ENCODE measurements at places on chromosomes 2 and 18.

DNA sequence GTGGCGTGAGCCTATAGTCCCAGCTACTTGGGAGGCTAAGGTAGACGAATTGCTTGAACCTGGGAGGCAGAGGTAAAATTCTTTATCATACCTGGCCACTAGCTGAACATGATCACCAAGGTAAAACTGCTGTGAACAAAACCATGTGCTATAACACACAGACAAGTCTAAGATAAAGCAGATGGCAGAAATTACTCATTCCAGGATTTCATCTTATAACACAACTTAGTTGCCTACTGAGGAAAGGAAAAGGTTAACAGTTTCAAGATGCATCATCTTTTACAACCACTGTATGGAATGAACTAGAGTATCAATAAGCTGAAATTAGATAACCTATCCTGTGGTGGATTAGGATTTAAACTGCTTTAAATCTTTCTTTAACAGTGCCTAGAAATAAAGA lies 8.3 kb downstream of the ARL5A start:
- DNase-seq = no peak

DNA sequence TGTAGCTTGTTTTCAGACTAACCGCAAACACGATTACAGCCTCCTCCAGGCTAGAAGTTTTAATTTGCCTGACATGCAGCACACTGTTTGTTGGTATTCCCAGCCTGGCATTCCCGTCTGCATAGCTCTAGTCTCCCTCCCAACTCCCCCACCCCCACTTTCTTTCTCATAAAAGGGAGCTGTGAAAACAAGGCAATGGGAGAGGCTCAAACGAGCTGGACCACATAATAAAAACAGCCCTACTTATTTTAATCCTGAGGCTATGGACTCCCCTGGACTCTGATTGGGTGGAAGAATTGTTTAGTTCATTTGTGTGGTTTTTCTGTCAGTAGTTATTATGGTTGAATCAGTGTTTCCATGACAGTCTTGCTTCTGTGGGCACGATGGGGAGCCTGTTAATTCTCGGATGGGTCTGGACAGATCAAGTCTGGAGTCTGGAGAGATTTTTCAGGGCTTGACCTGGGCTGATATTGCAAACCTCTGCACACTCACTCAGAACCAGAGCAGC lies 1.2 kb downstream of the STON1 start:
- DNase-seq = no peak

GRCh38 chr2:220103596-220103995 lies 476.2 kb downstream of the SLC4A3 start:
- no peak for DNase-seq

- no peak for DNase-seq
These were observed 527.4 kb downstream of the TMEM182 start for GRCh38 chr2:103289105-103289725.

DNA sequence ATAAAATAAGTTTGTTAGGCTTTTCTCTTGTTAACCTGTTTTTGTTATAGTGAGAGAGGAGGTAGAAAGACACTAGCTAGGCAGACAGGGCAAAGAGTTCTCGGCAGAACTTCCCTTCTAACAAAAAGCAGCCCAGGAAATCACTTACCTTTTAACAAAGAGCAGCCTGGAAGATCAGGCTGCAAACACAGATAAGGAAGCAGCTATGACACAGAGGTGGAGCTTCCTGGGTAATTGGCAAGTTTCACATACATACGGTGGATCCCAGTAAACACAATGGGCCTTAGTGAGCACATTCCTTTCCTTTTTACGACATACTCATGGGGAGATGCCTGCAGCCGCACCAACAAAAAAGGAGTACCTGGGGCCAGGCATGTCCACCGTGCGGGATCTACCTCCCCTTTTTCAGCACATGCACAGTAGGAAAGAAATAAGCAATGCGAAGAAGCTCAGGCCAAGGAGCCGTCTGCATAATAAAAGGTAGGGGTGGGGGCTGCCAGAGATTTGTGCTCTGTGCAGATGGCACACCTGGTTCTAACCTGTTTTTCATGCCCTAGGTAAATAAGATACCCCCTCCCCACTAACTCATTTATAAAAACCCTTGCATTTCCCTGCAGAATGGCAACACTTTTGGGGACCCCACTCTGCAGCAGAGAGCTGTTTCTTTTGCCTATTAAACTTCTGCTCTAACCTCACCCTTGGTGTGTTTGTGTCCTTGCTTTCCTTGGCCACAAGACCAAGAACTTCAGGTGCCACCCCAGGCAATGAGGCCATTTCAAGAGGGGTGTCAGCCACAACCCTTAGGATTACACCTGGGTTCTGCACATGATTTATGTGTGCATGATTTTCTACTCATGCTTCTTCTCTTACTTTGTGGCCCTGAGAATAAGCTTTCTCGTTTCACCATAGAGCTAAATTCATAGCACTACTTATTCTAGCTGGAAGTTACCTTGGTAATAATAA lies 26.5 kb downstream of the MDH1 start:
- no peak for DNase-seq

DNA sequence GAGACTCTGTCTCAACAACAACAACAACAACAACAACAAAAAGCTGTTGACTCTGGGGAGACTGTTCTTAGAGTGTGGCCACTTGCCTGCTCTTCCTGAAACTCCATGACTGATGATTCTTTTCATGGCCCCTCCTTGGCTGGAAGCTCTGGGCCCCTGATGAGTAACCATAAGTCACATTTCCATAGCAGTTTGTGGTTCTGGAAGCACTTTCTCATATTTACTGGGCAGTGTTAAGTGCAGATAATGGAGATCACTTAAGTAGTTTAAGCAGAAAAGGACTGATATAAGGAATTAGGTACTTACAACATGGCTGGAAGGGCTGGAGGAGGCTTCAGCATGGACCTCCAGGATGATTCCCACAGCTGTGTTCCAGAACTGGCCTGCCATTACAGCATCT lies 147.3 kb upstream of the DLX2 start:
- DNase-seq = no peak

GRCh38 chr2:237336131-237336530 lies 77.8 kb downstream of the COL6A3 start:
- DNase-seq = no peak

DNA sequence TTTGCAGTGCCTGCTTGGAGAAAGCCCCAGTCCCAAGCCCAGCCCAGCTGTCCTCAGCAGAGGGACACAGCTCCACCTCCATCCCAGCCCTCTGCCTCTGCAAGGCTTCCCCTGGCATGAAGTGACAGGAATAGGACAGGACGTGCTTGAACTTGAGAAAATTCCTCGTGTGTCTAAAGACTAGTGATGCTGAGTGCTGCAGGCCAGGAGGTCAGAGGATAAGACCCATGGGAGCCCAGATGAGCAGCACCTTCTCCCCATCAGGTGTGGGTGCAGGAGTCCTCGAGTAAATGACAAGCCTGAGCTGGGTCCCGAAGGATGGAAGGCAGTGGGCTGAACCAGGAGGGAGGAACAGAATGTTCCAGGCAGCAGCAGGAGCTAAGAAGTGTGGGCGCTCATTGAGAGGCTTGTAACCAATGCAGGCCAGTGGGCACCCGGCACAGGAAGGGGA lies 67.8 kb upstream of the UXS1 start:
- DNase-seq = no peak

GRCh38 chr18:42606886-42607495 lies 508.5 kb downstream of the RIT2 start:
- no peak for DNase-seq

- DNase-seq = no peak
These were observed 102.1 kb downstream of the SNTG2 start for GRCh38 chr2:1052771-1053191.

DNA sequence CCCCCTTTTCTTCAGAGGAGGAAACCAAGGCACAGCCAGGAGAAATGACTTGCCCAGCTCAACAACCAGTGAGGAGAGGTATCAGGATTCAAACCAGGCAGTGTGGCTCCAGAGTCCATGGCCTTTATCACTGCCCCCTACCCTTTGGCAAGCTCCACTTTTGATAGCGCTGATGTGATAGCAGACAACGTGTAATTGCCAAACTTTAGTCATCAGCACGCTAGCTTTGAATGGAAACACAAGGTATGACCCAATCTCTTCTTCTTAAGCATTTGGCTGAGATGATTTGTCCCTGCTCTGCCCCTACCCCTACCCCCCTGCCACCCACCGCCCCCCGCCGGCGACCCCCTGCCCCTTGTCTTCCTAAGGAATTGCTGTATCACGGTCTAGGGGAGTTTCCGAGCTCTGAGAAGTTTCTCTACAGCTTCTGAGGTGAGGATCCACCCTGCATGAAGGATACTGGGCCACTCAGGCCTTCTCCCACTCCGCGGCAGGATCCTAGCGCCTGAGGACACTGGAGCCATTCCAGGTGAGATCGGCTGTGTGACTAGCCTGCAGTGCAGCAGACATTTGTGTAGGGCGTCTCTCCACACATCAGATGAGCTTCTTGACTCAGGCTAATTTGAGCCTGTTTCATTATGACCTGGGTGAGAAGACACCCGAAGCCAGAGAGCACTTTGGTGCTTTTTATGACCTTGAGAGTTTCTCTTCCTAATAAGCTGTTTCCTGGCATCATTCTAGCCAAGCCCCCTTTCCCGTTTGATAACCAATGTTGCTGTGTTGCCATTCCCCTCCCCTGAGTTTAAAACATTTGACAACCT lies 75.1 kb upstream of the MAP4K4 start:
- DNase-seq = no peak

- DNase-seq = no peak
These were observed 42.7 kb upstream of the PELI1 start for GRCh38 chr2:64186699-64187605.

- no peak for DNase-seq
These were observed 34.9 kb upstream of the DYNC1I2 start for GRCh38 chr2:171652416-171652785.

- no peak for DNase-seq
These were observed 88.2 kb upstream of the GLI2 start for GRCh38 chr2:120647487-120647886.

DNA sequence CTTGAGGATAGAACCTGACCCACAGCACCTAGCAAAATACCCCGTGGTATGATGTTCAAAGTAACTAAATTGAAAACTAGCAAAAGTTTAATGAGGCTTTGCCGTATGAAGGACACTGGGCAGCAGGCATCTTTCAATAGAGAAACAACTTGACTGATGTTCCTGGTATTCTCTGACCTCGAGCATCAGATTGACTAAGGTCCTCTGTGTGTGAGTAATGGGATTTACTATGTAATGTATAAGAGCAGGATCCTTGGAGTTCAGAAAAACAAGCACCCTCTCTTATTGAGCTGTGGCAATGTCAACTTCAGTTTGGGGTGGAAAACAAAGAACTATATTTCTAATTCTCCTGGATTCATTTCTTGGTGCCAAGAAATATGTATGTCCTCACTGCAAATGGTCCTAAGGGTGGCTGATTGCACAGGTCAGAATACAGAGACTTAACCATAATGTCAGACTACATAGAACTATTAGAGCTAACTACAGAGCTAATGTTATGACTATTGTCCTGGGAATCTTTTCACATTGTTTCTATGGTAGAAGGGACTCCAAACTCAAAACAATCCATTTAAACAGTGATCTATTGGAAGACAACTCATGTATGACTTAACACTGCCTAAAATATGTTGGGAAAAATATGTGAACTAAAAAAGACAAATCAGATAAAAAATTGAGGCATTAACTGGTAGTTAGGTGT lies 4.4 kb downstream of the TNFAIP6 start:
- no peak for DNase-seq

DNA sequence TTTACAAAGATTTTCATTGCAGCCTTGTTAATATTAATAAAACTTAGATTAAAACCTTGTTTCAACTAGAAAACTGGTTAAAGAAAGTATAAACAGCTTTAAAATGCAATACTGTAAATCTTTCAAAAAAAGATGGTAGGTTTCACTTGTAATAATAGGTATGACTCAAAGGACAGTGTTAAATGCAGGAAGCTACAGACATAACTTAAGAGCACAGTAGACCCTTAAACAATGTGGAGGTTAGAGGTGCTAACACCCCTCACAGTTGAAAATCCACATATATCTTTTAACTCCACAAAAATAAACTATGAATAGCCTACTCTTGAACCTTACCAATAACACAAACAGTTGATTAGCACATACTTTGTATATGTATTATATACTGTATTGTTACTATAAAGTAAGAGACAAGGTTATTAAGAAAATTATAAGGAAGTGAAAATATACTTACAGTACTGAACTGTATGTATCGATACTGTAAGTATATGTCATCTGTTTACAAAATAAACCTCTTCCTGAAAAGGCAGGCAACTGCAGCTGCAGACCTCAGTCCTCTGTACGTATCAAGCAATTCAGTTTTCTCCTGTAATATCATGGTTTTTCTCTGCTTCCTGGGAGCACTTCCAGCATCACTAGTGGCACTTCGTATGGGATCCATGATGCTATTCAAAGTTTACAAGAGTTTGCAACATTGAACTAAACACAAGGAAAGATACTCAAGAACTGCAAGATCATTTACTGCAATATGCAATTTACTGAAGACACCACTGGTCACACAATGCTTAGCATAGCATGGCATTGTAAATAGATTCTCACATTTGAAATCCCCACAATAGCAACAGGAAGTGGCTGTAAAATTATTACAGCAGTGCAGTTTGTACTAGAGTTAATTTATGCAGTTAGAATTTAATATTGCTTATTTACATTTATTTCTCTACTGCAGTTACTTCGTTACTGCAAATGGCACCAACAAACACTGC lies 610.5 kb upstream of the LRRTM4 start:
- DNase-seq = no peak

GRCh38 chr2:179037807-179038206 lies 12.1 kb downstream of the CCDC141 start:
- DNase-seq = no peak

GRCh38 chr2:38856165-38856564 lies 19.6 kb downstream of the DHX57 start:
- DNase-seq = no peak

GRCh38 chr2:5594249-5594695 lies 97.9 kb upstream of the SOX11 start:
- DNase-seq = no peak

- DNase-seq = no peak
These were observed 266.1 kb downstream of the SOCS6 start for GRCh38 chr18:70554854-70555445.

DNA sequence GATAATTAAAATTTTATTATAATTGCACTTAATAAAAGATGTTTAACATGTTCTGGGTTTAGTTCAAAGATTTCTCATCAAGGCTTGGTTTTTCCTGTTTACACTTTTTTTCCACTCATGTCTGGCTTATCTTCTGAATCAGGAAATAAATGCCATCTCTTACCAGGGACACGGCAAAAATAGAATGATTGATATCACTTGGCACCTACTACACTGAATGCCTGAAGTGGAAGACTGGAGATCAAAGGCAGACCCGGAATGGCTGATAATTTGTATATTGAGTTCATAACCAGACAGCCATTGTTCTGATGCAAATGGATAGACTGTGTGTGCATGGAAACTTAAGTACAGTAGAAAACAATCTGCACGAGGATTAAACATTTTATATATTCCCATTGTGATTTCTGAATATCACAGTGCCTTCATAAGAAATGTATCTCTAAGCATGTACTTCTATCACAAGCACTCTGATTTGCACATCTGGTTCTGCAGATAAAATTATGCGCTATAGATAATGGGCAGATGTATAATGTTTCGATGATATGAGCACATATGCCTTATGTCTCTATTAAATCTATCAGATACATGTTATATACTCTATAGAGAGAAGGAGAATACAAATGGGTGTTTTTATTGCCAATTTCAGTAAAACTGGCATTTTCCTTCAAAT lies 304.8 kb downstream of the RND3 start:
- DNase-seq = no peak

GRCh38 chr2:191312163-191312562 lies 67.0 kb downstream of the MYO1B start:
- no peak for DNase-seq

GRCh38 chr2:133139847-133140533 lies 428.3 kb downstream of the NCKAP5 start:
- no peak for DNase-seq
